ENCODE measurements at places on chromosomes 2 and 18.

GRCh38 chr2:12127638-12128037 lies 381.2 kb downstream of the LPIN1 start:
- no peak for DNase-seq

- no peak for DNase-seq
Measured at GRCh38 chr18:51164342-51164741, 33.1 kb downstream of the MEX3C start.

DNA sequence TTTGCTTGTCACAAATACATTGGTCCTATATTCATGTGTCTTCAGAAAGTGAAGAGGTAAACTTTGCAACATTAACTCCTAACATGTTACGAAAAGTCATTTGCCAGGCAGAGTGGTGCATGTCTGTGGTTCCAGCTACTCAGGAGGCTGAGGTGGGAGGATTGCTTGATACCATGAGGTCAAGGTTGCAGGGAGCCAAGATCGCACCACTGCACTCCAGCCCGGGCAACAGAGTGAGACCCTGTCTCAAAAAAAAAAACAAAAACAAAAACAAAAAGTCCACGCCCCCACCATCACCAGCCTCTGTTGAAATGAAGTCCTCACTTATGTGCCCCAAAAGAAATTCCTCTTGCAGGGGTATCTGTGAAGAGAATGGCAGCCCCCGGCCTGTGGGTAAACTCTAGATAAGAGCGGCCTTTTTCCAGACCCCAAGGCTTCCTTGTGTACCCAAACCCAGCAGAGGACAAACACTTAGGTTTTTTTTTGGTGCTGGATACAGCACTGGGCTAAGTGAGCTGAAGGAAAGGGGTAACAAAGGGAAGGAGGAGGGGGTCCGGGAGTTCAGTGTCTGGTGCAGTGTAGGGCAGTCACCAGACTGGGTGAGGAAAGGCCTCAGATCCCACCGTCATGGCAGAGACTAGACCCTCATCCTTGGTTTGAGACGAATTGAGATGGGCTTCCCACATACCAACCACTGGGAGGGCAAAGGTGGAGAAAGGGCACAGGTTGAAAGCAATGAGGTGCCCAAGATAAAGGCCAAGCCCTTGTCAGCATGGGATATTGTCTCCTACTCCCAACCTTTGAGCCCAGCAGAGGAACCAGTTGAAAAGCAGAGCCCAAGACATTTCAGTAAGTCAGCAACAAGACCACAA lies 19.2 kb downstream of the HSPD1 start:
- no peak for DNase-seq

- no peak for DNase-seq
Measured at GRCh38 chr2:219578811-219579613, 6.9 kb downstream of the INHA start.

DNA sequence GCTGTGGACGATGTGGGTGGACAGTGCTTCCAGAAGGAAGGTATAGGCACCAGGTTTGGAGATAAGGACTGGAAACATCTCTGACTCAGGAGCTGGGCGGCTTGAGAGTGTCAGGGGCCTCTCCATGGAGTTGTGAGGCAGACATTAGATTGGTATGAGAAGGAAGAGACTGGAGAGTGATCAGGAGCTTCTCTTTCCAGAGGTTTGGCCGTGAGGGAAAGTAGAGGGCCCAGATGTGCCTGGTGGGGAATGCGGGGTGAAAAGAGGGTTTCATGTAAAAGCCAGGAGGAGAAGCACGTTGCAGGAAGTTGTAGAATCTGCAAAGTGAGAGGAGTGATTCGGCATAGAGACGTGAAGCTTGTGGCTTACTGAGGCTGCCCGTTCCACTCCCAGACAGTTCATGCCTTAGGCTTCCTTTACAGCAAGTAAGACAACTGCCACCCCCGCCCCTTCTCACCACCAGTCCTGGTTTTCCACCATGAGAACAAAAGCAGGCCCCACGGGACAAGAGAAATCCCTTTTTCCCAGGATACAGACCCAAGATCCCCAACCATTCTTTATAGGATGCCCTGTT lies 166.3 kb upstream of the HDAC4 start:
- DNase-seq: no peak
